CD4-positive, alpha-beta memory T cell (primary cell): ENCODE measurements at places on chromosomes 1 and 21.

DNA sequence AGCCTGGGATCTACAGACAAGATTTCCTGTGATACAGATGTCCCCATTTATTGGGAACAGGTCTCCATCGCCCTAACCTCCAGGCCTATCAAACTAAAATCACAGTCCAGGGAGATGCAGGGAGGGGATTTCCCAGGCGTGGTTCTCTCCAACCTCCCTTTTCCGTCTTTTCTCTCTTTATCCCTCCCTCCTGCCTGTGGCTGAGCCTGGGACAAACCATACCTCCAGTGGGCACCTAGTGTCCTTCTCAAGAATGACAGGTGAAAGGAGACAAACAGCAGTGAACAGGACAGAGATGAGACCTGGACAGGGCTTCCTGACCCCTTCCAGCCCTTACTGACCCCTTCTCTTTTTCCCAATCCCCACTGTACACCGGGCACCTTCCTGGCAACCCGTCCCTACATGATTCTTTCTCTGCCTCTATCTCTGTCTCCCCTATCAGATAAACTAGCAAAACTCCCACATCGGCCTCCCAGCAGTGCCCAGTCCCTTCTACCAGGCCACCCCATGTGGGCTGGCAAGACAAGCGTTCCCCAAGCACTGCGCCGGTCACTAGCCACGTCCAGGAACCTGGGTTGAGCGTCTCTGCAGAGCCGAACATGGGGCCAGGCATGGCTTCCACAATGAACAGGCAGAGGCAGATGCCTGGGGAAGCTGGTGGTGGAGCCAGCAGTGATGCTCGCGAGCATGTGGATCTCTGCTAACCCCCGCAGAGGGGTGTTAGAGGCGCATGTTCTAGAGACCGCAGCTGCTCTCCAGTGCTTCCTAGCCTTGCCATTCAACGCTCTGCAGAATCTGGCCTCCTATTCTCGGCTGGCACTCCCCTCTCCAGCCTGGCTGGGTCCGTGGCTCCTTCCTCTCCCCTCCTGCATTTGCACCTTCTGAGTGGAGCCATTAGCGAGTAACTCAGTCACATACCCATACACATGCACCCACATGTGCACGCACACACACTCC lies 54.7 kb downstream of the ELK4 start:
- no peak for DNase-seq

- no peak for DNase-seq
Measured at GRCh38 chr21:38859852-38860251, 54.1 kb downstream of the ETS2 start.

- DNase-seq, result no peak
Measured at GRCh38 chr1:182493063-182493462, 43.1 kb downstream of the RGSL1 start.

DNA sequence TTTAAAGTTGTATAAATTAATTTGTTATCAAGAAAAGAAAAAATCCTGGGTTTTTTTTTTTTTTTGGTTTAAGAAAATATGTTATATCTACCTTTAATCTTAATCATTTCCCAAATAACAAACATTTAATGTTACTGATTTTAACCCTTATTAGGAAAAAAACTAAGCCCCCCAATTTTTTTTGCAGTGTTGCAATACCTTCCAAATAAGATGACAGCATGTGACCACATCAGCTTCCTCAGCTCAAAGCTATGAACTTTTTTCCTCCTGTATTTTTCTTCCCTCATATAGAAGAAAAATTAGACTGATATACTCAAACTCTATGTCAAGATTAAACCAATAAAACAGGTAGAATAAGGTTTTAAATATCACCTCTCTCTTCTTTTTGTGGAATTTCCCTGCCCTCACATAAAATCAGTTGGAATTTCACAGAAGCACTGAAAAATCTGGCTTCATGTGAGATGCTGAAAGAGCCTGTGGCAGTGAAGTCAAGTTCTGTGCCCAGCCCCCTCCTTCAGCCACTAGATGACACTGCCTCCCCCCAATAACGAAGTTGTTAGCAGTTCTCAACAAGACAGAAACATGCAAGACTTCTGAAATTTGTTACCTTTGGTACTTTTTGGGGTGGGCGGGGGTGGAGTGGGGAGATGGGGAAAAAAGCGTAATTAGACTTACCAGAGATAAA lies 9.6 kb upstream of the SMYD2 start:
- DNase-seq, result no peak

DNA sequence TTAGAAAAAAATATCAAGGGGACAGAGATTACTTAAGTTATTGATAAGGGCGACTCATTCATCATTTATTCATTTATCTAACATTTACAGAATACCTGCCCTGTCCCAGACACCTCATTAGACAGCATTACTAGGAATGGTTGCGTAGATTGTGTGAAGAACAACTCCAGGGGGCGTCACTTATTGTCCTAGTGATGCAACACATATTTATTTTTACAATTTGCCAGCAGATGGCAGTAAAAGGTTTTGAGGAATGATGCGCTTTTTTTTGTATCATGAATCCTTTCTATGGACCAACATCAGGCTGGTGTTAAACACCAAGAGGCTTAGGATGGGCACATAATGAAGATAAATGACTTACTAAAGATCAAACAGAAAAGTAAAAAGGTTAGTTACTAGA lies 5.5 kb downstream of the NCAM2 start:
- no peak for DNase-seq

DNA sequence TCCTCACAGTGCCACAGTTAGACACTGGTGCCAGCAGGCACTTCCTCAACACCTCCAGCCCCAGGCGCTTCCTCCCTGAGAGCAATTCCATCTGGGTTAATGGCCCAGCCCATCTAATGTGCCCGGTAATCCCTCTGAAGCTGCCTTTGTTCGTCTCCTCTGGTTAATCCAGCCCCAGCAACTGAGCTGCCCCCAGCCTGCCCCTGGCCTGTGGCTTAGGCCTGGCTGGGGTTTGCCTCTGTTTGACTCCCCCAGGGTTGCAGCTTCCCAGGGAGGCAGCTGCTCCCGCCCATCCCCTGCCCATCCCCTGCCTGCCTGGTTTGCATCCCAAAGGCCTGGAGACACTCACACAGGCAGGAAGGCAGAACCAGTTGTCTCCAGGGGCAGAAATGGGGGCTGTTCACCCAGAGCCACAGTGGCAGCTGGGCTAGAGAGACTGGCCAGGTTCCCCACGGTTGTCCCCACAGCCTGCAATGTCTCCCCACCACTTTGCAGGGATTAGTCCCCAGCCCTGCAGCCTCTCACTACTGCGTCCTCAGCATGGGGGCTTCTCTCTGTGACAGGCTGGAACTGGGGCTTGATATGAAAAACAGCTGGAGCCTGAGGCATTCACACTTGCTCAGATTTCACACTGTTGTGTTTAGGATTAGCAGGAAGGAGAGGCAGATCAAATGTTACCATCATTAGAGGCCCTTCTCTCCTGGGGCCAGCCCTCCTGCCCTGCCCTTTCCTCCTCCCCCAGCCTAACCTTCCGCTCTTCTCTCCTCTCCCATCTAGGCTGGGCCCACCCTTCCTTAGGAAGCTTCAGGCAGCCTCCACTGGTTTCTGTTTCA lies 120.2 kb downstream of the TLR5 start:
- no peak for DNase-seq

- DNase-seq, result peak; percentile 90
Measured at GRCh38 chr1:1273512-1274298, at the start of gene UBE2J2. TSS of gene UBE2J2 (minus strand) at chr1:1273854. CDS start at chr1:1267992, 5,862 bp downstream.

DNA sequence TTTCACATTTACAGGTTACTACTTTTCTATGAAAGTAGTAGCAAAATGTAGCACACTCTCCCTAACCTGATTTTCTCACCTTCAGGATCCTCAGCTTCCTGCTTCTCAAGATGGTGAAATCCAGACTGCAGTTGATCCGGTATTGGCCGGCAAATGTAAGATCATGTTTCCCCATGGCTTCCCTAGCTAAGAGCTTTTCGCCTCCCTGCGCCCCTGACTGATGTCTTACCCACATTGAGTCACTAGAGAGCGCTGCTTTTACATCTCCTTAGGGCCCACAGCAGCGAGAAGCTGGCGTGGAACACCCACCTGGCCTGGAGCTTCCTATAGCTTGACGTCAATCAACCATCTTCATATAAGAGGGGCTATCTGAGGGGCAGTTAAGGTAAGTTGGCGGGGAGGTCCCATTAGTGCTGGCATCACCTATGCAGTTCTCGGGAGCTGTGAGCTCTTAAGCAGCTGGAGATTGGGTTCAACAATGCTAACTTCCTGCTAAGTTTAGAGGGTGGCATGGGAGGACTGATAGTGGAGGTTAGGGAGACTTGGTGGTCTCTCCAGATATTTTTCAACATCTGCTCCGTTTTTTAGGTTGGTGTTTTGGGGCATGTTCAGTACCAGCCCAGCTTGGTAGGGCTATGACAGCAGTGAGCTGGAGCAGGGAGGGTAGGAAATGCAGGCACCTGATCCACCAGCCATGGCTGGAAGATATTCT lies 5.5 kb downstream of the PTPN7 start:
- peak; percentile 60 for DNase-seq

DNA sequence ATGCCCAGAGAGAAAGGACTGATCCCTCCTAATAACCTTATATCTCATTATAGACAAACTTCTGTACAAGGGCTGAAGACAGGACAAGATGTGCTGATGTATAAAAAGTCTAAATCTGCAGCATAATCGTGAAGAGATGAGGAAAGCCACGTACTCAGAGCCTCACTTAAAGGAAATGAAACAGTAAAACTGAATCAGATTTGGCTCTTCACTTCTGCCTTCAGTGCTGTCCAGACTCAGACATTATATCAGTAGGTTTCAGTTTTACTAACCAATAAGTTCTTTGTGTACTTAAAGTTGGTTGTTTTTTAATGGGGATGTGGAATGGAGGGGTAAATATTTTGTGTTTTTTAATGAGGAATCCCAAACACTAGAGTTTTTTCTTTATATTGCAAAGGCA lies 45.3 kb upstream of the RGS1 start:
- no peak for DNase-seq

GRCh38 chr1:23817633-23818032 lies 7.6 kb downstream of the HMGCL start:
- no peak for DNase-seq

DNA sequence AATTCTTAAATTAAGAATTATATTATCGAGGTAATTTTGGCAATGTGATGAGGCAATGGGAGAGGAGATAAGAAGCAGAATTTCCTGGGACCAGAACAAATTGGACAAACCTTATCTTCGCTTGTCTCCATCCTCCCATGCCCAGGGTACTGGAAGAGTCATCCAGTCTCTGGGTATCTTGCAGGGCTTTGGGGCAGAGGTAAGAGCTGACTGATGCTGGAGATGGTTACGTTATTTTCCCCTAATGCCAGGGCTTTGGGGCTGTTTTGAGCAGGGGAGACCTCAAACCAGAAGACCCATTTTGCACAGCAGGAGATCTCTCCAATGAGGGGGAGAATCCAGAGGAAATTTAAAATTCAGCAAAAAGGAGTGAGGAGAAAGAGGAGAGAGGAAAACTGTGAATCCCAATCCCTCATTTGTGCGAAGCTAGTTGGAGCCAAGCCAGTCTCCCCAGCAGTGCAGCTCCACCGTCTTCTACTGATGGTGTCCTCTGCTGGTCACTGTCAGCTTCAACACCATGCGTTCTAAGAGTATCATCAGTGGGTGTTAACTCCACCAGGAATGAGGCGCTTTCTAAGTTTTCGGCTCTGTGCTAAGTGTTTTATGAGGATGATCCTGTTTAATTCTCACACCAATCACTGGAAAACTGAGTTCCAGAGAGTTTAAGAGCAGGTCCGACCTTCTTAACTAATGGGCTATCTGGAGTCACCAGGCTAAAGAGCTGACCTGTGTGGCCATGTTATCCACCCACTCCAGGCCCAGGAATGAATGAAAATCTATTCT lies 86.8 kb upstream of the CD34 start:
- peak; percentile 24 for DNase-seq

- no peak for DNase-seq
Measured at GRCh38 chr1:3581296-3582036, 29.8 kb downstream of the MEGF6 start.

GRCh38 chr21:22743085-22743484 lies 1744.9 kb downstream of the NCAM2 start:
- no peak for DNase-seq

DNA sequence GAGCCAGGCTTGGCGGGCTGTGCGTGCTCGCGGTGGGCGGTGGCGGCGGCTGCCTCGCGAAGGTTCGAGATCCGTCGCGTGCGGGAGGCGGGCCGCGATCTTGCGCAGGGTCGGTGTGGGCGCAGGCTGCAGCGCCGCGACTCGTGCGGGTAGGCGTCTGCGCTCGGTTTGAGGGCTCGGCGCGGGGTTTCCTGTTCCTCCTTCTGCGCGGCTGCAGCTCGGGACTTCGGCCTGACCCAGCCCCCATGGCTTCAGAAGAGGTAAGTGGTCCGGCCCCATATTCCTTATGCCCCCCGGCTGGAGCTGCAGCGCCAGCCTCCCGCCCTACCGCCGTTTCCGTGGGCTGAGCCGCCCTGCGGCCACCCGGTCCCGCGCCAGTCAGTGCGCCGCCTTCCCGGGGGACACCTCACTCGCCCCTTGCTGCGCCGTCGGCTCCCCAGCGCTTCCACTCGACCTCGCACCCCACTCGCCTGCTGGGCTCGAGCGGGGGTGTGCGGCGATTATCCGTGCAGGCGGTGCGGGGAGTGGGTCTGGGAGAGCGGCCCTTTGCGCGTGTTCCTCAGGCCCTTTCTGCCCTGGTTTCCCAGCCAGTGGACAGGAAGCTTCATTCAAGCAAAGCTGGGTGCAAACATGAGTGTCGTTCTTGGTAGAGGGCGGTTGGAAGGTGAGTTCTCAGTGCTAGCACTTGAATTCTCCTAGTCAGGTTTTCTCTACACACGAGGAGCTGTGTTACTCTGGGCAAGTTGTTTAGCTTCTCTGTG lies at the start of gene CACYBP:
Gene CACYBP (plus strand): TSS at position 12 of the 761 bp plus-strand sequence. CDS start 234 bp downstream, at position 246.
- no peak for DNase-seq
